ENCODE measurements at places on chromosomes 2 and 18.

GRCh38 chr2:200041639-200042038 lies 86.3 kb downstream of the MAIP1 start:
- DNase-seq: no peak

DNA sequence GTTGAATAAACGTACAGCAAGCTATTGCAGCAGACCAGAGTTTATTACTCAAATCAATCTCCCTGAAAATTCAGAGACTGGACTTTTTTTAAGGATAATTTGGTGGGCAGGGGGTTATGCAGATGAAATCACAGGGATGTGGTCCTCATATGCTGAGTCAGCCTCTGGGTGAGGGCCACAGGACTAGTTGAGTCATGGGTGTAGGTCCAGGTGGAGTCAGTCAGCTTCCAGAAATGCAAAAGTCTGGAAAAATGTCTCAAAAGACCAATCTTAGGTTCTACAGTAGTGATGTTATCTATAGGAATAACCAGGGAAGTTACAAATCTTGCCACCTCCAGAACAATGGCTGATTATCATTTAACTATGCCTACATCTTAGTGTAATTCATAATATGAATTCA lies 51.1 kb downstream of the ARHGEF33 start:
- no peak for DNase-seq

DNA sequence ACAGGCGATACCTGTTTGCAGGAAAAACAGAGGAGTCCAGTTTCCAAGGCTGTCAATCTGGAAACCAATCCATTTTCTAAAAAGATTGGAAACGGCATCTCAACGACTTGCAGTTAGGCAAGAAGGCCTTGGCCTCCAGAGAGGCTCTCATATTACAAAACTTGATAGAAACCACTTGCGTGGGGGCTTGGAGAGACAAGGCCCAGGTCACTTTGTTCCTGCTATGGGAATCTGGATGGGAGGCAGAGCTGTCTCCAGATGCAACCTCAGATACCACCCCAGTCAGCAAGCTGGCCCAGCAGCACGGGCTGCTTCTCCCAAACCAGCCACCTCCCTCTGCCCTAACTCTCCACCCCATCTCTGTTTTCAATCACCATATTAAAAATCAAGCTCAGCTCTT lies 298.8 kb downstream of the TNS1 start:
- no peak for DNase-seq

GRCh38 chr18:50280707-50281294 lies 522 bp downstream of the MBD1 start:
- no peak for DNase-seq

DNA sequence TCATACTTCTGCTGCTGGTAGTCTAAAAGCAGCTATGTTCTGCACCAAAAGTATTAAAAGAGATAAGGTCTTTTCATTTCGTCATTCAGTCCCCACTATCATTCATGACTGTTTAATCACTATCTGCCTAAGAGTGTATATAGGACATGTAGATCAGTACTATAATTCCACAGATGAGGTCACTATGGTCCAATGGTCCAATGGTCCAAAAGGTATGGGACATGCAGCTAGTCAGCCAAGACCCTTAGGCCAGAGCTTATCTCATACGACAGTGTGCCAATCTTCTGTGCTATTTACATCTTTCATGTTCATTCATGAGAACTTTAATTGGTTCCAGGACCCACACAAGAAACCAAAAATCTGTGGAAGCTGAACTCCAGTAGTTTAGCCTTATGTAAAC lies 42.6 kb upstream of the SDC1 start:
- DNase-seq: no peak

- DNase-seq: no peak
Observed at GRCh38 chr18:51241226-51241625, 43.7 kb upstream of the MEX3C start.

GRCh38 chr2:239809391-239809790 lies 215.8 kb downstream of the NDUFA10 start:
- no peak for DNase-seq

DNA sequence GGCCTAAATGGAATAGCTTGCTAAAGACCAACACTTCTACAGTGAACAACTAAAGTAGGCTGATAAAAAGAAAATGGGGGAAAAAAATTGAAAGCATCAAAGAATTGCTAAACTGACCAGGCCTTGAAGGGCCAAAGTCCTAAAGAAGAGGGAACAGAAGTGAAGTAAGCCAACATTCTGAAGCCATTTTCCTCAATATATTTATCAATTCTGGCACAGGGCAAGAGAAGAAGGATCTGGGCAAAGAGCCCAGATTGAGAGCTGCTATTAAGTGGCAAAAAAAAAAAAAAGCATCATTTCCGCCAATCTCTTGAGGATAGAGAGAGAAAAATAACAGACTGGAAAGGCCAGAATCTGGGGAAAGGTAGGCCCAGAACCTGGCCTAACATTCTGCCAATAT lies 25.7 kb downstream of the FANCL start:
- DNase-seq: no peak

- no peak for DNase-seq
Observed at GRCh38 chr2:15693926-15694588, 102.4 kb downstream of the DDX1 start.

GRCh38 chr2:118565786-118566540 lies 281.5 kb downstream of the EN1 start:
- DNase-seq: no peak

GRCh38 chr2:204655101-204655500 lies 109.8 kb downstream of the PARD3B start:
- DNase-seq: peak; percentile 7

DNA sequence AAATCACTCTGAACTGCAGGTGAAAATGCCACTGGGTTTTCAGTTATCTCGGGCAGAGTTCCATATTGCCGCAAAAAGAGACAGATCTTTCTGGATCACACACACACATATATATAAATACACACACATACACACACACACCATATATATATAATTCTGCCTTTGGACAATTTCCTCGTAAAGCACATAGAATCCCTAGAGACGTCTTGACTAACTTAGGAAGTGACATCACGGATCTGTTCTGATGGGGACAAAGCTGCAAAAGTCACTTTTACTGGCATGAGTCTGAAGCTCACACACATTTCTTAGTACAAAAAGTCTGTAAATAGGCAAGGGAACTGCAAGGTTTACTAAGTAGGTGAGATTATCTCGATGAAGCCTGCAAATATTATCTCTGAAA lies 28.6 kb upstream of the MBOAT2 start:
- no peak for DNase-seq

DNA sequence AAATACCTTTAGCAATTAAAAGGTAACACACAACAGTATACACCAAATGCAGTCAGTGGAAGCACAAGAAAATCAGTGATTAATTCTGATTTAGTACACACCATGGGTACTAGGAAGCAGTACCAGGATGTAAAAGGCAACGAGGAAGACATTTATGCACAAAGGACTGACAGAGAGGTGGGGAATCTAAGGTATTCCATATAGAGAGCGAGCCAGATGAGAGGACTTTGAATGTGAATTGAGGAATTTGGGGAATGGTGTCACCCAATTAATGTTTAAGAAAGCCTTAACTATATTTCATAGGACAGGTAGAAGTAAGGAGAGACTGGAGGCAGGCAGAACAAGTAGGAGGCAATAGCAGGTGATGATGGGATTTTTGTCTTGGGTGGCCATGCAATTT lies 11.7 kb downstream of the CPS1 start:
- no peak for DNase-seq

DNA sequence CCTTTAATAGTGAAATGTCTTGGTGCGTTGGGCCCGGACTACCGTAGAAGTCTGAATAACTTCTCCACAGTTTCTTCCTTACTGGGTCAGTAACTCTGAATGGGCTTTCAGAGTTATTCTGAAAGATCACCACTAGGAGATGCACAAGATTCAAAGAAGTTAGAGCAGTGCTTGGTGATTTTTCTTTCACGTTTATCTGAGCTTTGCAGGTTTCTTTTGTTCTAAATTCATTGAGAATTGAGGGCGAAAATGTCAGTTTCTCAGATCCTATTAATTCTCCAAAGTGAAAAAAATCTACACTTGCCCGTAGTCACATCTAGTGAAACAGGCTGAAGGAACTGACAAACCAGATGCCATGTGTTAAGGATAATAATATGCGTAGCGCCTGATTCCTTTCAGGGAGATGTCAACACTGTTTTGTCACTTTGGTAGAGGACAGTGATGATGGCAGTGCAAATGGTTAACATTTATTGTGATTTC lies 70.1 kb downstream of the QPCT start:
- peak; percentile 52 for DNase-seq

GRCh38 chr2:146623771-146624170 lies 1221.1 kb upstream of the ACVR2A start:
- DNase-seq: no peak

DNA sequence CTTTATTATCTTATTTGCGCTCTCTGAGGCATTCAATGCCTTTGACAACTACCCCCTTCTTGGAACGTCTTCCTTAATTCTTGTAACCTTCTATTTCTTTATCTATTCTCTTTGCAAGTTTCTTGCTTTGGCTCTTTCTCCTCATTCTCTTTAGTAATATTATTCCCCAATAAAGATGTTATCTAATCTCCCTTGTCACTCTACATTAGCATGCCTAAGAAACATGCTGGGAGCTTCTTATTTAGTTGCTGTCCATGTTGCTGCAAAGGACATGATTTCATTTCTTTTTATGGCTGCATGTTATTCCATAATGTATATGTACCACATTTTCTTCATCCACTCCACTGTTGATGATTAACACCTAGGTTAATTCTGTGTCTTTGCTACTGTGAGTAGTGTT lies 113.7 kb downstream of the RDH14 start:
- DNase-seq: no peak

- DNase-seq: peak; percentile 19
Observed at GRCh38 chr2:69582582-69583176, 60.9 kb downstream of the AAK1 start.

DNA sequence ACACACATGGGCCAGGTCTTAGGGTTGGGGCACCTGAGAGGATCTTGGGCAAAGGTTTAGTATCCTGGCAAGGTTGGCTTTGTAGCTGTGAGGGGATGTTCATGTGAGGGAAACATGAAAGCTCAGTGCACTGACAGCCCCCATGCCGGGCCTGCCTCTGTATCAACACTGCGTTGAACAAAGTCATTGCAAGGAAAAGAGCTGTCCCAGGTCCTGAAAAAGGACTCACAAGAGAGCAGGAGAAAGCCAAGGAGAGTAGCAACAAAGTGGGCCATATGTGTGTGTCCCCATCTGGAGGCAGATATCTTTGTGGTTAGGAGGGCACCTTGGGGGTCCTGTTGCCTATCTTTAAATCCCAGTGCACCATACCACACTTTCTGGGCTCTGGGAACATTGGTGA lies 237.8 kb upstream of the THSD7B start:
- DNase-seq: peak; percentile 0

DNA sequence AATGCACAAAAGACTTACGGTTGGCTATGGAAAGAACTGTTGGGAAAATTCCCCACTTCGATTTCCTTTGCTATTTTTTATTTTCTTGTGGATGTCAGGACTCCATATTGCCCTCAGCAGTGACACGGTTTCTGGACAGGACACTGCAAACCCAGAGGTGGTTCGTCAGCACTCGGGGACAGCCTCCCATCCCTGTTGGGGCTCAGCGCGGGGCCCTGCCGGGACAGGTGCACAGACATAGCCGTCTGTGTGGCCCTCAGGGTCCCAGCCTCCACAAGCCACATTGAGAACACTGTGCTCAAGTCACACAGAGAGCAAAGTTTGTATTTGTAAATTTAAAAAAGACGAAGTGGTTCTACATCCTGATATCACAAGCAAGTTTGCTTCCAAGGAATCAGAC lies 38.7 kb downstream of the MYT1L start:
- no peak for DNase-seq

- DNase-seq: no peak
Observed at GRCh38 chr2:155218945-155219344, 520.5 kb downstream of the KCNJ3 start.

DNA sequence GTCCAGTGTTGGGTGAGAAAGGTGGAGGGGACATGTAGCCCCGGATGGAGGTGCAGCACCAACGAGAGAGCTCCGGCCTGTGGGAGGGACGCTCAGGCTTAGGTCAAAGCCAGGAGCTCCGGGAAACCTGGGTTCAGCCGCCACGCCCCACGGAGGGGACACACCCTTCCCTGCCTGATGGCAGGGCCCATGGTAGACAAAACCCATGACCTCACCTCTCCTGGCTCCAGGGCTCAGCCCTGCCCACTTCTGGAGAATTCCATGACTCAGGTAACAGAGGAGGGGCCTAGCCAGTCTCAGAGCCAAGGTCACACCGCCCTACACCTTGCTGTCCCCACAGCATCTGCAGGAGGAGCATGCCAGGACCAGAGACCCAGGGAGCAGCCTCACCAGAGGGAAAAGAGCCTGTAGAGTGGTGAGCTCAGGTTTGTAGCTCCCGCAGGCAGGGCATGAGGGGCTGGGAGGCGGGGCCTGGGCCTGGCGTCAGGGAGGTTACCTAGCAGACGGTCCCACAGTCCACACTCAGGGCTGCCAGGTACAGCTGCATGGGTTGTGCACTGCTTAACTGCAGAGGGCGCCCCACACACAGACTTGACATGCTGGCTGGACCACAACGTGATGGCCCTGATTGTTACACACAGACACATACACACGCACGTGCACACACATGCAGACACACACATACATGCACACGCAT lies 70.8 kb upstream of the SMAD7 start:
- DNase-seq: peak; percentile 84

- no peak for DNase-seq
Observed at GRCh38 chr2:17754773-17755425, 961 bp downstream of the GEN1 start.

GRCh38 chr2:69166812-69167468 lies 154.0 kb downstream of the ANTXR1 start:
- DNase-seq: no peak

Measured in mammary epithelial cell (primary cell).